ENCODE measurements at places on chromosomes 1 and 21.

- no peak for DNase-seq
Measured at GRCh38 chr1:21321963-21322680, 31.9 kb upstream of the ECE1 start.

DNA sequence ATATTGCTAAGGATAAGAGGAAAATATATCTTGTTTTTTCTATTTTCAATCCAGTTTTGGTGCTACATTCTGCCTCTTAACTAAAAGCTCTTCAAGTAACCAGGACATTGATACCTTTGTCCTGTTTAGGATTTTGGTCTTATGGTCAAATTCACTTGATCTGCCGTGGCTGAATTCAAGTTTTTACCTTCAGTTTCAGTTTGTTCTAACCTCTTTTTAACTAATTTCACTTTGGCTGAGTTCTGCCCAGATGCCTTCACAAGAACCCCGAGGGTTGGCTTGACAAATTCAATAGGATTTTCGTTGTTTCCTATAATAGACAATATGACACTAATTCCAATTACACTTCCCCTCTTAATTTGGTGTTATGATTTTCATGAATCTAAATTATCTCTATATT, 84.5 kb upstream of the C1orf21 start:
- DNase-seq = no peak

GRCh38 chr1:15151377-15151806, 2.2 kb upstream of the TMEM51 start:
- no peak for DNase-seq

DNA sequence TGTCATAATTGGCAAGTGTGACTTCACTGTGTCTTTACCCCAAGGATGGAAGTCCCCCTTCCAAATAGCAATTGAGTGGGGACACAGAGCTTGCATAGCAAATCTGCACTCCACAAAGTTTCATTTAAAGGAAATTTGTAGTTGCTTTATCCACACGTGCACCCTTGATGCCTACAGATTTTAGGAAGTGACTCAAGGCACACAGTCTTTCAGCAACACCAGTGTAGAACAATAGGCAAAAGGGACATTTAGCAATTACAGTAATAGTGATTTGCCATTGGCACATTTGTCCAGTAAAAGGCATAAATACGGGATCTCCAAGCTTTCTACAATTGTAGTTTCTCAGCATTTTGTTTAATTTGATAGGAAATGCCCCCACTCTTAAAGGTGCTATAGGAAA, 43.4 kb upstream of the KAZN start:
- DNase-seq = no peak

- no peak for DNase-seq
Measured at GRCh38 chr1:193408782-193409293, 222.4 kb upstream of the B3GALT2 start.

GRCh38 chr1:175072099-175072951, 4.7 kb downstream of the TNN start:
- DNase-seq = peak; percentile 78

DNA sequence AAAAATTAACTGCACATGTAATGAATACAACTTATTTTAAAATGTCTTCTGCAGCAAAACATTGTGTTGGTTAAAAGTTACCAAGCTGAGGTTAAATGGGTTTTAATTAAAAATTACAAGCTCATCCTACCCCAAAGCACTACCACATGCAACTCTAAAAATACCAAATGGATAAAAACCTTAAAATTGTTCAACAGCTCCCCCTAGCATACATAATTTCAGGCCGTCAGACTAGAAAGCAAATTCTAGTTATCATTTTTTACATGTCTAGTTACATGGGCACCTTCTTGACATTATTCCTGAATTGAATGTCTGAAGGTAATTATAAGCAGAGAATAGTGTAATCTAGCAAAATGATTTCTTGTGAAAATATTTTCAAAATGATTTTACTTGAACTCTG, 176.5 kb downstream of the C1orf21 start:
- DNase-seq = peak; percentile 23
